Calu3 (cell line): ENCODE measurements at places on chromosomes 2 and 18. TPM values are rescaled to one million over a fixed set of nuclear protein-coding genes. Genes with fewer than 3 reads are reported as not detected.

- no peak for DNase-seq
Measured at GRCh38 chr2:228245601-228246000, 64.1 kb upstream of the SPHKAP start.

GRCh38 chr2:176084611-176085119 lies 903 bp upstream of the EVX2 start:
- no peak for DNase-seq

DNA sequence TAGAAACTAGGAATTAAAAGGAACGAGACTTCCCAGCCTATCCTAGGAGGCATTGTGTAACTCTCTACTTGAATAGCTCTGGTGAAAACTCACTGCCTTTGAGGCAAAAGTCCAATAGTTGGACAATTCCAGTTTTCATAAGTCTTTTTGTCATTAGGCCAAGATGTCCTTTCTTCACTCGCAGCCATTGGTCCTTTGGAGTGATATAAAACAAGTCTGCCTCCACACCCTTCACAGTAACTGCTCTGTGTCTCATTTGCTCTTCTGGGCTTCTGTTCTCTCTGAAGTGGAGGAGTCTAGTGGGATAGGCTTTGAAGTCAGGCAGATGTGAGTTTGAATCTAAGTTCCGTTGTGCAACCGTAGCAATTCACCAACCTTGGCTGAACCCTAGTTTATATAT lies 28.2 kb downstream of the ANTXR1 start:
- DNase-seq: no peak

The INO80B gene
- total RNA-seq: 41.7 and 42.1 TPM in 2 replicates

GRCh38 chr2:152791979-152792378 lies 73.6 kb downstream of the ARL6IP6 start:
- DNase-seq: no peak

GRCh38 chr2:76446872-76447271 lies 736.2 kb upstream of the GCFC2 start:
- DNase-seq: no peak

GRCh38 chr2:54516842-54517241 lies 60.7 kb downstream of the SPTBN1 start:
- no peak for DNase-seq

- DNase-seq: peak; percentile 63
Measured at GRCh38 chr2:119367472-119368099, 809 bp downstream of the DBI start.

DNA sequence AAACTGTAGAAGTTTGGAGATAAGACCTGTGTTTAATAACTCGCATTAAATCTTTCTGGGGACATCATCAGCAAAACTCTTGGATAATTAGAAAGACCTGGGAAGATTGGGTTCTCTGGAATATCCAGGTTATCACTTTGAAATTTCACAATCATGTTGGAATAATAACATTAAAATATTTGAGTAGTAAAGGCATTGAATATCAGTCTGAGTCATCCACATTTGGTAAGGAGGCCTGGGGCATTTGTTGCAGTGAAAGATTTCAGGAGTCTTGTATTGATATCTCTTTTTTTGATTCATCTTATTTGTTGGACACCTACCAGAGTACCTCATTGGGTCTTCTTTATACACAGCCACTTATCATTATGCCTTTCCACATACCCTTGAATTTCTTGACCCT lies 95.9 kb downstream of the EPB41L5 start:
- no peak for DNase-seq

DNA sequence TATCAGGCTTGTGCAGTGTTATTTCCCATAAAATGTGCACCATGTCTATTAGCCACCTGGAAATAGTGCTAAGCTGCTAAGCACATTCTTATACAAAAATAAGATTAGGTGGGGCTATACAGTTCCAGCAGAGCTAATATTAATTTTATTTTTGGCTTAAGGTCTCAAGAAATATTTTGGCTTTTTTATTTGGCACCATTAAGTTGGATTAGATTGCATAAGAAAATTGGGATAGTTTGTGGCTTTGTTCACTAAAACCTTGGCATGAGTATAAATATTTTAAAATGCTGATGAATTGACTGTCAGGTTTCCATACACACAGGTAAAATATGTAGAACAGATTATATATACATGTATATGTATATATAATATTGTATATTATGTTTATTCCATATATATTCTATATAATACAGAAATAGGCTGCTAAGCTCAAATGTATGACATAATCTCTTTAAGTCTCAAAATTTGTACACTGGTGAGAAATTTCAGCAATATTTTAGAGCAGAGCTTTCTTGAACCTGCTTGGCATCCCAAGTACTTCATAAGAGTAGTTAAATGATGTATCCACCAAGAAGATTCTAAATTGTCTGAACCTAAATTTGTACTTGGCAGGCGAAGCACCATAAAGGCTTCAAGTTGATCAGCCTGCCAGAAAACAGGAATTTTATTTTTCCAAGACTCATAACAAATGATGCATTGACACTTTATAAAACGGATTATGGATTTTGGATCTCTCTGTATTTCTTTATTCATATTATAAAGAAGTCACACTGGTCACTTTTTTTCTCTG lies 32.6 kb downstream of the CCDC102B start:
- no peak for DNase-seq

GRCh38 chr2:69477627-69478026 lies 40.4 kb upstream of the NFU1 start:
- no peak for DNase-seq

DNA sequence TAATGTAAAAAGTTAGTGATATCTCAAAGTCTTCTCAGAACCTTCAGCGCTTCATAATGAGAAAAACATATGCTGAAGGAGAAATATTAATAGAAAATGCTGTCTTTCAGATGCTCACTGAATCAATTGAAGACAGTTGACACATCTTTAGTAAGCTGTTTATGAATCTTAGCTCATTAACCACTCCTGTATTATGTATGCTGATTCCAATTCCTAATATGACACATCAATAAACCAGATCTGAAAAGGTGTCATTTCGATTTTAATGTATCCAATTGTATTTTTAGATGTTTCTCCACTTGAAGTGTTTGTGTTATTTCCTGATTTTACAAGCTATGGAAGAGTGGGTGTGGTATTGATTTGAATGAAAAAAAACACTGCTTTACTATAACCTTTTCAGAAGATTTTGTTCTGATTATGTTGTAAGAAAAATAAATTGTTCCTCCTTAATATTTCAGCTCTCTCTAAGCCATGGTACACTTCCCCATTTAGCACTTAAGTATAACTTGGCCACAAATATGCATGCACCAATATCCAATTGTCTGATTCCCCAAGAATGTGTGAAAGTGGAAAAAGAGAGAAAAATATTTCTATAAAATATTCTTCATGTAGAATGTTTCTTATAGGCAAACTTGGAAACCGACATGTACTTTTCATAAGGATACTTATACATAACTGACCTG lies 569.8 kb downstream of the ARHGAP15 start:
- DNase-seq: no peak

The UPP2 gene
- total RNA-seq: not detected in 2 replicates

DNA sequence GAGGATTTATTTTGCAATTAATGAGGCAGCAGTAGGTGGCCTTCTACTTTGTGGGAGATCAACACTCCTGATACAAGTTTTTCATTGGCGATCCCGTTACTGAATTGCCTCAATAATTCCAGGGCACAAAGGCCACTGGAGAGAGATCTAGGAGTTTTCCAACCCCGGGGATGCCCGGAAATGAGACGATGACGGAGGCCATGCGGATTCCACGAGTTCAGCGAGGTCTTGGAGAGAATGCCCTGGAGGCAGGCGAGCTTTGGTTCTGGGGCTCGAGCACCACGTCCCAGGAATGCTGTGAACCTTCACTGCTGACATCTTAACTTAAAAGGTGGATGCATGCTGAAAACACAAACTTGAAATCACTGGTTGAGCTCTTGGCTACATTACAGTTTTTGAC lies 74.2 kb downstream of the LDLRAD4 start:
- no peak for DNase-seq

The GALNT13 gene
- not detected in 2 replicates for total RNA-seq

The GALNT5 gene
- total RNA-seq: 51.7 and 95.4 TPM in 2 replicates

DNA sequence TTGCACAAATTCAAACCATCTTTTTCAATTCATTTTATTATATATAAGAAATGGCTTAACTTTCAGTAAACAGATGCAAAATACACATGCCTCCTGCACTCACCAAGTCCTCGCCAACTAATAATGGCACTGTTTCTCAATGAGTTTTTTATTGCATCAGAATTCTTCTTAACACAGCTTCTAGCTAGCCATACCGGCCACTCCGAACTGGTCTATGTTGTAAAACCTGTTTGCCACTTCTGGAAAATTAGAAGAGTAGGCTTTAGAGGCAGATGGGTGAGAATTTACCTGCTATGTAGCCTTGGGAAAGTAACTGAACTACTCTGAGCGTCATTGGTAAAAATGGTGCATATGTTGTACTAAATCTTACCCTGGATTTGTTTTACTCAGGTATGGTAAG lies 100.6 kb upstream of the LHCGR start:
- no peak for DNase-seq

GRCh38 chr2:110863726-110864125 lies 131.4 kb downstream of the ACOXL start:
- no peak for DNase-seq

DNA sequence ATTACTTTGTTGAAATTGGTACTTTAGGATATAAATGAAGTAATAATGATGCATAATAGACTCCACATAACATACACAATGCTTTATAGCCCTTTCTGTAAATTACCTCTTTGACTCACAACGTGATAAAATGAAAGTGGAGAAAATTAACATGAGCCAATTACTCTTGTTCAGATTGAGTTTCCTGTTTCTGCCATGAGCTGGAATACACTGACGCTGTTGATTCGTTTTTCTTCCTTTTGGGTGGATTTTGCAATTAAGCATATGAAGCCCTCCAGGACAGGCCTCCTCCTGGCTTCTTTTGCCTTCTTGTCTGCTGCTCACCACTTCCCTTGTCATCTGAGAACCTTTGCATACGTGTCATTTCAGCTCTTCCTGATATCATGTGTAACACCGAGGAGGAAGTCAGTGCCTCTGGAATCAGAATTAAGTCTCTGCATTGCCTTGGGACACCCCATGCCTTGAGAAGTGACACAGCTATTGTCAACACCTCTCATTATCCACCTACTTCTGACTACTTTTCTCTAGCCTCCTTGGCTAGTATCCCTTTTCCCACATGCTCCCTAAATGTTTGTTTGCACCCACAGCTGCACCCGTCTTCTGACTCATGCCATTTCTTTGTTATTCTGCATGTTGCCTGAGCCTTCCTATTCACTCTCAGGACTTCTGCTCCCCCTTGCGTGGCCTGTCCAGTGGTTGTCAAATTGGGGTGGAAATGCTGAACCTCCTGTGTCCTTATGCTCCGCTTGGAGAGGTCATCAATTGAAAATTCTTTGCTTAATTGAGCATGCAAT lies 134.1 kb downstream of the FMNL2 start:
- DNase-seq: no peak

The C2orf15 gene
- 6.9 and 7.7 TPM in 2 replicates for total RNA-seq

The GAL3ST2 gene
- 0.27 TPM in 1 of 2 replicates, not detected in the other for total RNA-seq

DNA sequence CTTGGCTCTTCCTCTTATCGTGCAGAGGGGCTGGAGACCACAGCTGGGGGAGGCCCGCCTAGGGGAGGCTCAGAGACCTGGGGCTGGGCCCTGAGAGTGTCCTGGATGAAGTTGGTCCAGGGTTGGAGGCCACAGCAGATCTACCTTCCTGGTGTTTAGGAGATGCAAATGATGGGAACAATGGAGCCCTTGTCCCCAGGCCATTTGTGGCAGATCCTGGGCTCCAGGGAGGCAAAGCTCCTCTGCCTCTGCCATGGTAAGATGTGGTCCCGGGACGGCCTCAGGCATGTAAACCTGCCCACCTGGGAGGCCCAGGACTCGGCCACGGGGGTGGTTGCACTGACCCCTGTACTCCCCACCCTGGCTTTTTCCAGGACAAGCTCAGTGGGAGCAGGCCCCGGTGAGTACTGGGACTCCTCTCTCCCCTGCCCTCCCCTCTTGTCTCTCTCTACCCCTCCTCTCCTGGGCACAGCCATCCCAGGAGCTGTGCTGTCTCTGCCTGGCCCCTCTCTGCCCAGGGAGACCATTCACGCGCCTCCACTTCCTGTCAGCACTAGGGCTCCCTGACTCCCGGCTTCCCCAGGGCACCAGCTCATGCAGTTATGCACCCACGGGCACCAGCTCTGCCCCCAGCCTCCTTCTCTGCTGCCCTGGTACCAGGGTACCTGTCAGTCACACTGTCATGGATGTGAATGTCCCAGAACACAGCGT lies 10.9 kb downstream of the SH2D6 start:
- no peak for DNase-seq

The CNDP1 gene
- not detected in 2 replicates for total RNA-seq

DNA sequence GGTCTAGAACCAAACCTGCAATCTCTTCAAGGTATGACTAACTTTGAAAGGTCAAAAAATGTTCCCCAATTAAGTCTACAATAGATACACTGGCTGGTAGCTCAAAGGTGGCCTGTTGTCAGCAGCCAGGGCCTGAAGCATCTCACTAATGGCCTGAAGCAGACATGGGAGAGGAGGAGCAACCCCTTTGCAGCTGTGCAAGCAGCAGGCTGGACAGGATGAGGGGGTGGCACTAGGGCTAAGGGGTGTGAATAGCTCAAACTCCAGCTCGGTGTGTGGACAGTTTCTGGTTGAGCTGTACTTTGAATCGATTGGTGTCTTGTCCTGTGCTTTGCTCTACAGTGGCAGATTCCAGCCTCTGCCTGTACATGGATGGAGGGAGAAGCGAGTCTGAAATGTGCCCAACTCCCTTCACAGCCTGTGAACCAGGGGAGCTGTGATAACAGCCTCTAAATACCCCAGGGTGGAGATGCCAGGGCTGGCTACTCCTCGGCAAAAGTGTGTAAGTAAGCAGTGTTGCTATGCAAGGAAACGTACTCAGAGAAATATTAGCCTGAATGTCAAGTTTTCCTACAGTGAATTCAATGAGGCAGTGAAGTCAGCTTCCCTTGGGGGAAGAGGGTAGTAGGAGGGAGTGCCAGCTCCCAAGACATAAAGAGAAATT lies 34.7 kb upstream of the DTNB start:
- DNase-seq: no peak

- no peak for DNase-seq
Measured at GRCh38 chr2:133292259-133292658, 276.0 kb downstream of the NCKAP5 start.

DNA sequence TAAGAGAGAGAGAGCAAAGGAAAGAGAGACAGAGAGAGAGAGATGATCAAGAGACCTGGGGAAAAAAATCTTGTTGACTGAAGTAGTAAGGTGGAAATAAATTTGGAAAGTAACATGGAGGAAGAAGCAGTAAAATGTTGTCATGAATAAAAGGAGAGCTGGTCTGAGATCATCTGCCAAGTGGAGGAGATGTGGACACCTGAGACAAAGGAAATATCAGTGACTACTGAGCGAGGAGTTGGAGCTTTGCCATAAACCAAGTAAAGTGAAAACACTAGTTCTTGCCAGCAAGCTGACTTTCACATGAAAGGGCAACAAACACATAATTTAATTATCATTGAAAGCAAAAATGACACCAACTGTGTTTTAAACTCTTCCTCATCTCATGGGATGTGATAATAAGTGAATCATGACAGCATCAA lies 49.0 kb upstream of the DSG1 start:
- peak; percentile 18 for DNase-seq
